Kidney tubule cell (primary cell): ENCODE measurements at places on chromosomes 7 and 10.

- no peak for DNase-seq
Observed at GRCh38 chr10:68124718-68125117, 15.4 kb downstream of the MYPN start.

- no peak for DNase-seq
Observed at GRCh38 chr7:8063706-8064297, 95.2 kb downstream of the GLCCI1 start.

GRCh38 chr10:22583683-22584082 lies 130.7 kb downstream of the PIP4K2A start:
- no peak for DNase-seq

DNA sequence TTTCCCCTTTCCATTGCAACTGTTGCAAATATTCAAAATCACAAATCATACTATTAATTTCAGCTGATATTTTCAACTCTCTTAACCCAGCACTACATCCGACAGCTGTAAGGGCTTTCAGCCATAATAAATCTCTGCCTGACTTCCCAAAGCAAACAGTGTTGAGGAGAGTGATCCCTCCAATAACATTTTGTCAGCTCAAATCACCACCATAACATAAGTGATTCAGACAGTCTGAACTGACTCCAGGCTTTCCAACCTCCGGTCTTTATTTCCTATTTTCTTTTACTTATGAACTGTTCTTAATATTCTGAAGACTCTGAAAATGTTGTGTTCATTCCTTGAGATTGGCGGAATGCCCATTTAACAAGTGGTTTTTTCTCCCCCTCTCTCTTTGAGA lies 1085.9 kb downstream of the GATA3 start:
- DNase-seq: no peak

GRCh38 chr7:12436126-12436525 lies 32.5 kb upstream of the VWDE start:
- no peak for DNase-seq

DNA sequence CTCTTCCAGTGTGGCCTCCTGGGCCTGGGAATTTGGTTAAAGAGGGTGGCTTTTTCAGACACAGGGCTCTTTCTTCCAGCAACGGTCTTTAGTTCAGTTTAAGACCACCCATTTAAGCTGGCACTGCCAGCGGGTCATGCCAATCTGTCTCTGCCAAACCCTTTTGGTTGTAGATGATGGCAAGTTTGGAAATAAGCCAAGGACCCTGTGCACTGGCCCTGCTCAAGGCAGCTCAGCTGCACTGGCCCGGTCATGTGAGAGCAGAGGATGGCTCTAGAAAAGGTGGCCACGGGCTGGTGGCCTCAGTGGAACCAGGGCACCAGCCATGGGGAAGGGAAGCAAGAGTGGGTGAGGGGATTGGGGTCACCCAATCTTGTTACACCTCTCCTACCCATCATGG lies 294.1 kb downstream of the GLRX3 start:
- DNase-seq: no peak
